ENCODE measurements at places on chromosomes 6 and 20.

- no peak for DNase-seq
These were observed 16.3 kb upstream of the RFPL4B start for GRCh38 chr6:112330879-112331265.

DNA sequence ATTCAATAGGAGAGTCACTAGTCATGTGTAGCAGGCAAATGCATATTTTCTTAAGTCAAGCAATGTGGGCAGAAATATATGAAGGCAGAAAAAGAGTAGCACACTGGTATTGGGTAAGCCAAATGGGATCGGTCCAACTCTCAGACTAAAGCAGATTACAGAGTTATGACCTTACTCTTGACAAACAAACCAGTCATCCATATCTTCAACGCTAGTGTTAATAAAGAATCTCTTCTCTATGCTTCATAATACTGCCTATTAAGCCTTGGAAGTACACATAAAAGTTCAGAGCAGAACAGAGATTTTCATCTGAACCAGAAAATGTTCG lies 320.2 kb upstream of the JARID2 start:
- peak; percentile 68 for DNase-seq

DNA sequence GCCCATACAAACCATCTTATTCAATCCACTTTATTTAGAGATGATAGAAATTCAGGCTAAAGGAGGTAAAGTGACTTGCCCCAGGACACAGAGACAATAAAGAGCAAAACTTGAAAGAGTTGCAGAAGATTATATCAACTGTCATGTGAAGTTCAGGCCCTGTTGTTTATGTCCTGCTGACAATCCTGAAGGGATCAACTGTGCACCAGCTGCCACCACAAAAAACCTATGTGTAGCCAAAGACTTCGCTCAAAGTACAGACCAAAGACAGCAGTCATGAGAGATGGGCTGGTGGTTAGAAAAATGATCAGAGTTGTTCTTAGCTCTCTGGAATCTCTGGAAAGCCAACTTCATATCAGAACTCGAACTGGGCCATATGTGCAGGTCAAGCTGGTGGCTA lies 16.0 kb upstream of the CITED2 start:
- no peak for DNase-seq

DNA sequence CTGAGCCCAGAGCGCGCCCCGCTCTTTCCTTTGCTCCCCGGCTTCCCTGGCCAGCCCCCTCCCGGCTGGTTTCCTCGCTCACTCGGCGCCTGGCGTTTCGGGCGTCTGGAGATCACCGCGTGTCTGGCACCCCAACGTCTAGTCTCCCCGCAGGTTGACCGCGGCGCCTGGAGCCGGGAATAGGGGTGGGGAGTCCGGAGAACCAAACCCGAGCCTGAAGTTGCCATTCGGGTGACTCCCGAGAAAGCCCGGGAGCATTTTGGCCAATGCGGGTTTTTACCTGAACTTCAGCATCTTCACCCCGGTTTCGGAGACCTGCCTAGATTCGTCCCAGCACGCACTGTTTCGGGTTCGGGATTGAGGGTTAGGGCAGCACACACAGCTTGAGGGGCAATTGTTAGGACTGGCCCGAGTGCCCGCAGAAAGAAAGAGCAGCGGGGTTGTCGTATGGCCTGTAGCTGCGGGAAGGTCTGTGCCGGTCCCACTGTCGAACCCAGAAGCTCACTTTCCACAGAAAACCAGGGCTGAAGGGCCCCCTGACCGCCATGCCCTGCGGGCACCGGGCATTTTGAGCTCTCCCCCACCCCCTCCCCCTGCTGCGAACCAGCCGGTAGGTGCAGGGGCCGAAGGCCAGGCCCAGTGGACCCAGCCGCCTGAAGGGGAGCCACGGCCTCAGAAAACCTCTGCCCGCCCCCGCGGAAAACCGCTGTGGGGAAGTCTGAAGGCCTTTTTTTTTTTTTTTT lies 2.1 kb downstream of the FOXP4 start:
- DNase-seq: no peak

GRCh38 chr20:8627340-8628004 lies 441.4 kb upstream of the PLCB4 start:
- no peak for DNase-seq

DNA sequence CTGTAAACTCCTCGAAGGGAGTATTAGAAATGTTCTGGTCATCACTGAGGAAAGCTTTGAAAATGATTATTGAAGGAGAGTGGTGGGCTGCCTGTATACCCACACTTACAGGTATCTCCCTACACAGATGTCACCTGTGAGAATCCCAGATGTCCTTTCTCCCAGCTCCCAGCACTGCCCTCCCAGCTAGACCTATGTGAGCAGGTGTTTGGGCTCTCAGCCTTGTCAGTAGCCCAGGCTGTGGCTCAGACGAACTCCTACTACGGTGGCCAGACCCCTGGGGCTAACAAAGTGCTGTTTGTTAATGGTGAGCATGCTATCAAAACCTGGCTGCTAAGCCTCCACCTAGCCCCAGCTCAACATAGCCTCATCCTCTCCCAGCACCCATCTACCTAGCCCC lies 7.1 kb downstream of the PRSS16 start:
- no peak for DNase-seq

- no peak for DNase-seq
These were observed 21.5 kb upstream of the RALGAPA2 start for GRCh38 chr20:20733943-20734342.

DNA sequence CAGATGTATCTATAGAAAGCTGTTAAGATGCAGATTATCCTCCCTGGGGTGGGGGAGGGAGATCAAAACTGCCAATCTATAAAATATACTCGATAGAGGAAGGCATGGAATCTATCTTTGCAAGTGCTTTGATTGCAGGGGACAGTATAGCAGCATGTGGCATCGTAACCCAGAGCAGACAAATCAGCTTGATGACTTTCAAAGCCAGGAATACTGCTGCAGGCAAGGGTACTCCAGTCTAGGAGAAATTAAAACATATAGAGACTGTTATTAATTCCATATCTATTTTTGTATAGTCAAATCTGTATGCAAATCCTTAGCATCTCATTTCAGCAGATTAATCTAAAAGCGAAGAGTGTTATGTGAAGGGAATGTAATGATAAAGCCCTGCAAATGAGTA lies 159.4 kb downstream of the MMS22L start:
- no peak for DNase-seq

GRCh38 chr6:117432273-117432672 lies 6.5 kb upstream of the ROS1 start:
- DNase-seq: peak; percentile 27

DNA sequence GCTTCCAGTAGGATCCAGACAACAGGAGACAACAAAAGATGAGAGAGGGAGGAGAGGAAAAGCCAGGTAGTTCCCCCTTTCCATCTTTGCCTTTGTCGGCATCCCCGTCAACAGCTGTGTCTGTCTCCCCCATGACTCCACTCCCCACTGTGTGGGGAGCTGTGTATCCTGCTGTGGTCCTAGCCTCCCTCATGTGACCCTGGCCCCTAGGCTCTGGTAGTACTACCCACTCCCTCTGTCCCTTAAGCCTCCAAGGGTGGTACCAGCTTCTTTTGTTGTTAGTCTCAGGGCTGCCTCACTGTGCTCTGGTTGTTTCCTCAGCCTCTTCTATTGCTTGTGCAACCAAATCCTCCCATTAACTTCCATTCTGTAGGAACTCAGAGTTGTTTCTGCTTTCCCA lies 28.7 kb downstream of the ANKEF1 start:
- DNase-seq: no peak

- no peak for DNase-seq
These were observed 148.5 kb upstream of the BEND6 start for GRCh38 chr6:56806368-56806767.

DNA sequence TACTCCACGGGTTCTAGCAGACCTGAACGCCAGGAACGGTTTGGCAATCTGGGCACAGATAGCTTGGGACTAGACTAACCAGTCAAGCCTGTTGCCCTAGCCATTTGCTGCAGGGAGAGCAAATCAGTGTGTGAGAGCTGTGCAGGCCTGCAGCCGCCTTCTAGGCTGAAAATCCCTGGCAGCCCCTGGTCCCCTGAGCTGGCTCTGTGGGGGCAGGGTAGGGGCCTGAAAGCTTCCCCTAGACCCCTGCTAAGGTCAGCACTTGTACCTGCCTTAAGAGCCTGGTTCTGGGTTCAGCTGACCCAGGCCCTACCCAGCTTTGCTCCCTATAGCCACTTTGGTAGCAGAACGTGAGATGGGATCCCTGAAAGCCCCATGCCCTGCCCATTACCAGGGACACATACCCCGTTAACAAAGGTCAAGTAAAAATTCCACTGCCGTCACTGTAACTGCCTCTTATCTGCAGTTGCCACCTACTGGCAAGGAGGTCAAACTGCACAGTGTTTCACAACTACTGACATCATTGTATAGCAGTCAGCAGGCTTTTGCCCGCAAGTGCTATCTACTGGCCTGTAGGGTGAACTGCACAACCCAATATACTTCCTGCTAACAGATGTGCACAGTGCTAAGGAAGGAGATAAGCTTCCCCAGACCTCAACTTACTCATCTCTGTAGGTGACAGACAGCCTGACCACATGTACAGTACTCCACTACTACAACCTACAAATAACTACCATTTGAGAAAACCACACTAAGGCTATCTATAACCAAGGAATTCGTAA lies 95.1 kb upstream of the OLIG3 start:
- peak; percentile 39 for DNase-seq

- DNase-seq: no peak
These were observed 23.6 kb downstream of the PRKN start for GRCh38 chr6:162704001-162704400.

DNA sequence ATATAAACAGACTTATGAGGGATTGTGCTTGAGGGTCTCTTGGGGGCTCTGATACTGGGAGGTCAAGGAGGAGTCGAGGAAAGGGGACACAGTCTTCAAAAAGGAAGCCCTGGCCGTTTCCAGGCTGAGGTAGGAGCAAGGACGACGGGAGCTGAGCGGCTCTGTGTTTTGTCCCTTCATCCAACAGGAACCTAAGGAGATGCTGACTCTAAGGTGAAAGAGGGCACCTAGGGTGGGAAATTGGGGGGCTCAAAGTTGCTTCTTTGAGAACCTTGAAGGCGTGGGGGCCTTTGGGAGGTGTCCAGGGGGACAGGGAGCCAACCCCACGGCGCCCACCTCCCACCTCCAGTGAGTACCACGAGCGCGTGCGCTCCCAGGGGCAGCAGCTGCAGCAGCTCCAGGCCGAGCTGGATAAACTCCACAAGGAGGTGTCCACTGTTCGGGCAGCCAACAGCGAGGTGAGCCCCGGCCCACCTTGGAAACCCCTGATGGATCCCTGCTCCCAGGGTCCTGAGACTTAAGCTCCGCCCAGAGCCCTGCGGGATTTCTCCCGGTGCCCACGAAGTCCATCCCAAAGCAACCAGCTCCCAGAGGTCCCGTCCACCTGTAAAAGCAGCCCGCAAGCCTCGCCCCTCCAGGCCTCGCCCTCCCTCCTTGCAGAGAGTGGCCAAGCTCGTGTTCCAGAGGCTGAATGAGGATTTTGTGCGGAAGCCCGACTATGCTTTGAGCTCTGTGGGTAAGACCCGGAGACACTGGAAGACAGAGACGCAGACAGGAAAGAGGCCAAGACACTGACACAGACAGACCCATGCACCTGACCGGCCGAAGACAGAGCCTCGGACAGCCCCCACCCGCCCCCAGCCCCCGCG lies 2.9 kb downstream of the SPAG4 start:
- DNase-seq: peak; percentile 62

GRCh38 chr6:85568411-85568810 lies 25.2 kb downstream of the SNX14 start:
- no peak for DNase-seq

GRCh38 chr20:59748619-59749191 lies 144.4 kb downstream of the PHACTR3 start:
- peak; percentile 93 for DNase-seq

DNA sequence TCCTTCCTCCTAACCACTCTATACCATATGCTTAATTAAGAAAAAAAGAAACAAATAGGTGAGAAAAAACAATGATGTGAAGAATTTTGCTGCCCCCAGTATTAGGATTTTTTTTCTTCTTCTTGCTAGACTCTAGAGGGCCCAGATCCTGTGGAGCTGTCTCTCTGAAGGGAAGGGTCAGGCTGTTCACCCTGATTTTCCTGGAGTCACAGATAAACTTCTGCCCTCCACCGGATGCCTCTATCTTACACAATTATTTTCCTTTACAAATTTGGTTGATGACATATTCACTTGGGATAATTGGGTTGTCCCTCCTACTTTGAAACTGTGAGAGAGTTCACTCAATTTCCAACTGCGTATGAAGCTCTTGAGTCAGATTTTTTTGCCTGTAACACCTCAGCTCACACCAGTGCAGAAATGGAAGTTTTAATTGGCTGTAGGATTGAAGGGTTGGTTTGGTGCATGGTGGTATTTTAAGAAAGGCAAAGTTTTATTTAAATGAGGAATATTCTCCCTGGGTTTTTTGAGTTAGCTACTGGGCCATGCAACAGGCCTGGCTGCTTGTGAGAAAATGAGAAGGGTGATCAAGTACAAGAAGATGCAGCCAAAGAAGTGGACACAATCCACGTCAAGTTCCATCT lies 73.7 kb upstream of the ESR1 start:
- DNase-seq: no peak

GRCh38 chr6:148055419-148055818 lies 287.2 kb upstream of the SASH1 start:
- no peak for DNase-seq

GRCh38 chr6:4950836-4951533 lies 52.9 kb downstream of the RPP40 start:
- no peak for DNase-seq

DNA sequence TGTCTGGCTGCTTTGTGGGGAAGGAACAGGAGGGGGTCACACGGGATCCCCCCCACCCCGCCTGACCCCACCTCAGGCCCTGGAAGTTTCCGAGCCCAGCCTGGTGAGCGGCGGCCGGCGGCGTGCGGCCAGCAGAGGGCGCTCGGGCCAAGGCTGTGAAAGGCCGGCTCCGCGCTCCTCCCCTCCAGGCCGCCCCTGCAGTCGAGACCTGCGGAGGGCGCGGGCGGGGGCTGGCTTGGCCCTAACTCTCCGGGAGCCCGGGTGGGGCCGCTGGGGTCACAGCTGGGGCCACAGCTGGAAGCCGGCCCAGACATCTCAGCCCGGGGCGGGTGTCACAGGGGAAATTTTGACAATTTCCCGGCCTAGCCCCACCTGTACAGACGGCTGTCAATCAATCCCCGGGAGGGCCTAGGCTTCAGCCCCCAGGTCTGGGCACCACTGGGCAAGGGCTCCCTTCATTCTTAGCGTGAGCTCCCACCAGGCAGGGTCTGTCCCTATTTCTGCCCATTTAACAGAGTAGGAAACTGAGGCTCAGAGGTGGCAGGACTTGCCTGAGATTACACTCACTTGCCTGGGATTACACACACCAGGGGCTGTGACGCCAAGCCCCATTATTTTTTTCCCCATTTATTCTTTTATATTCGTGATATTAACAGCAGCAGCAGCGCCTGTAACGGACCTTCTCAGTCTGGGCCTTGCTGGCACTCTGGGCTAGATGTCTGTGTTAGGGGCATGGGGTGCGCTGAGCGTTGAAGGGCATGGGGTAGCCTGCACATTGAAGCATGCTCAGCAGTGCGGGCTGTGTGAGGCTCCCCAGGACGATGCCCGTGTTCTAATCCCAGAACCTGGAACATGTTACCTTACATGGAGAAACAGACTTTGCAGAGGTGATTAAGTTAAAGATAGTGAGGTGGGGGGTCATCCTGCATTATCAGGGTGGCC lies 23.0 kb downstream of the ZBP1 start:
- peak; percentile 77 for DNase-seq

Measured in GM23248 (cell line).